ENCODE measurements at places on chromosomes 1 and 21. TPM values are rescaled to one million over a fixed set of nuclear protein-coding genes. Genes with fewer than 3 reads are reported as not detected.

DNA sequence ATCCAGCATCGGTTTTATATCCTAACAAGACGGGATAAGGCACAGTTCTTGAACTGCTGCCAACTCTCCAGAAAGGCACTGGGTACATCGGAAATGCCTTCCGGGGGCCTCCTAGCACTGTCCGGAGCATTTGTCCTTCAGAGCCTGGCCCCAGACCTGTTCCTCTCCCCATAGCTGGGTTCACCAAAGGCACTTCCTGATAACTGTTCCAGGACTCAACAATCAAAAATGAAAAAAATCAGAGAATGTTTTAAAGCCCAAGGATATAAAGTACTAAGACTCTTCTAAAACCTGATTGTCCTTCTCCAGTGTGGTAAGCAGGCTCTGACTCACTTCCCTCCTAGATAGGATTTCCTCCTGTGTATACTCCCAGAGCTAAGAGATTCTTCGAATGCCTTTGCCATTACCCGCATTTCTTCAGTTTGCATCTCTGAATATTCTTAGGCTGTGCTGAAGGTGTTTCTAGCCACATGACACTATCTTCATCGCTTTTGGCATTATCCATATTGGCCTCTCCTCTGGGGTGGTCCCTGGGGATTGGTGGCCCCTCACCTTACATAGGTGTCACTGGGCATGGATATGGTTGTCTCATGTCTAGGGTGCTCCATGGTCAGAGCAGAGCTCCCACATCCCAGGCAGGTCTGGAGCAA, 112.9 kb downstream of the ZBTB18 start:
- DNase-seq = peak; percentile 29

TRMT13 gene
- 6.0 TPM for polyA plus RNA-seq

TLR5 gene
- 0.46 TPM for polyA plus RNA-seq

CNIH3 gene
- polyA plus RNA-seq = 1.4 TPM

DNA sequence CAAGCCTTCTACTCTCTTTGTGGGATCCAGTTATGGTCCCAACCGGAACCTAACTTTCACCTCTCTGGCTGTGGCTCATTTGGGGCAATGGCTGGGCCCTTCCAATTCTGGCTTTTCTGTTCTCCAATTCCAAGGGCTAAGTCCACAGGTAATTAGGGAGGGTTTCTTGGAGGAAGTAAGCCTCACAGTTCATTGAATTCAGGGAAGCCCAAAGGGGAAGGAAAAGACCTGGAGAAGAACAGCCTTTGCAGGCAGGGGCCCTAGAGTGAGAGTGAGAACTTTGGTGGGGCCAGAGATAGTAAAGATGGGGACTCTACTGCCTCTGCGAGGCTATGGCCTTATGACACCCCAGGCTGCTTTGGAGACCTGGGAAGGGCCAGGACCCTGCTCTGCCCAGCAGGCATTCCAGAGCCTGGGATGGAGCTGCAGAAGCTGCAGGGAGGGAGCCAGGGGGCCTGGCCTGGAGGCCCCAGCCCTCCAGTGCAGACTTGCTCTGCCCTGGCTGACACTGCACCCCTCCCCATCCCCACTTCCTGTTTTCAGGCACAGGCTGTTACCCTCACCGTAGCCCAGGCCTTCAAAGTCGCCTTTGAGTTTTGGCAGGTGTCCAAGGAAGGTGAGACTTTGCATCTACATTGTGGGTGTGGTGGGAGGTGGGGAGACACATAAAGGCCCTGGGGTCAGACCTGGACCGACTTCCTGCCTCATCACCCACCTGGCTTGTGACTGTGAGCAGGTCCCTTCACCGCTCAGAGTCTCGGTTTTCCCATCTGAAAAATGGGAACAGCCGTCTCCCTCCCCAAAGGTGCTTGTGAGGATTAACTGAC, 18.9 kb downstream of the LDLRAP1 start:
- DNase-seq = peak; percentile 62

DNA sequence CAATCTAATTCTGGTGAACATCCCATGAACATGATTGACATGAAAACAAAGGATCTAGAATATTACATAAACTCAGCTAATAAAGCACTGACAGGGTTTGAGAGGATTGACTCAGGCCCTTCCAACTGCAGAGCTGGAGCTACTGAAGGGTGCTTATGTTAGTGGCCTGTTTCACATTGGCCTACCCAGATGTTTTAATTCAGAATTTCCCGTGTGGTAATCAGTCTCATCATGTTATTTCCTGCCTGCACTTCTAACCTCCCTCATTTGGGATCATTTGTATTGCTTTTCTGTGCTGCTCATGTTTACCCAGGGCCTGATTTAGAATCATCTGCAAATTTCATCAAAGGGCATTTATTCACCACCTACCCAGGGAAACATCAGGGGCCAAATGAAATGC, 270.3 kb downstream of the PLPP3 start:
- DNase-seq = no peak

CYP4A22 gene
- polyA plus RNA-seq = not detected

- no peak for DNase-seq
Observed at GRCh38 chr1:114154963-114155322, 1.3 kb upstream of the SYT6 start.

DNA sequence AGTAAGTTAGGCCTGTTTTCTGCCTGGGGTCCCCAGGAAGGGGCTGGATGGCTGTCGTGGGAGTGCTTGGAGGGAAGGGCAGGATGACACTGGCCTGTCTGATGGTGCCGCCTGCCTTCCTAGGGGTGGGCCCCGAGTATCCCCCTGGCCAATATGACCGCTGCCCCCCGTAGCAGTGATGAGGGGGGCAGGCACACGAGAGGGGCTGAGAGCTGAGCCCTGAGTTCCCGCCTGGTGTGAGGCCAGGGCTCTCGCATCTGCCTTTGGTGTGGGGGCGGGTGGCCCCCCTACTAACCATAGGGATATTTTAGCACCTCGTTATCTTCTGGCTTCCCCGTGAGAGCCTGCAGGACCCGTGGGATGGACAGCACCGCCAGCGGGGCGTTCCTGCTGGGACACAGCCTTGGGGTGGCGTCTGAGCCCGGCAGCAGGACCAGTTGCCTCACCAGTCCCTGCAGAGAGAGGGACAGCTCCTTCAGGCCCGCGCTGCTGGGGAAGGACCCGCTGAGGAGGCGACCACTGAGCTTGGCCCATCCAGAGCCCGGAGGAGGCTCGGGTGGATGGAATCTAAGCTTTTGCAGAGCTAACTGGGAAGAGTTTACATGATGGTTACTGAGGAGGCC, 10.4 kb downstream of the KRTAP10-1 start:
- DNase-seq = no peak

S1PR1 gene
- polyA plus RNA-seq = 11.6 TPM

GRCh38 chr1:219659005-219659600, 46.2 kb upstream of the ZC3H11B start:
- DNase-seq = peak; percentile 47

DNA sequence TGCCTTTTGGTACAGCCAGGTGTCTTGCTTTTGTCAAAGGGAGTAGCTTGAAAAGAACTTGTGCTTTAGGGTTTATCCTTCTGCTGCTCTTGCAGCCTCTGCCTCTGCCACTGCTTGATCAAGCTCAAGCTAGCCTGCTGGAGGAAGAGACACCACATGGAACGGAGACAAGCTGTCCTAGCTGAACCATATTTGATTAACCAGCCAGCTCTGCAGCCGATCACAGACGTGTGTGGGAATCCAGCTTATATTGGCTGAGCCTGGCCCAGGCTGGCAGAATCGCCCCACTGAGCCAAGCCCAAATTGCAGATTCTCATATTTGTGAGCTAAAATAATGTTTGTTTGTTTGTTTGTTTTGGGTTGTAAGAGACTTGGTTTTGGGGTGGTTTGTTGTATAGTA, 18.7 kb upstream of the FAM78B start:
- no peak for DNase-seq

DNA sequence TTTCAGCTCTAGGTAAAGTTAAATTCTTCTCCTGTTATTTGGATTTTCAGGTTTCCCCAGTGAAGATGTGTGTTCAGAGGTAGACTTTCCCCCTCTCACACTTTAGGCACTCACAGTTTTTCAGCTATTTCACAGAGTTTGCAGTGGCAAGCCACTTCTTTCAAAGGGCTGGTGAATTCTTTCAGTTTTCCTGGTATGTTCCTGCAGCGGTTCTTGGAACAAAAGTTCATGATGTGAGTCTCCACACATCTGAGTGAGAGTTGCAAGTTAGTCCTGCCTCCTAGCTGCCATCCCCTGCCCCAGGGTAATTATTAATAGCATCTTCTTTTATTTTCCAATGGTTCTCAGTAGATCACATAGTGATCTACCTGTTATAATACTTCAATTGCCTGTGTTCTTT, 27.3 kb upstream of the CD84 start:
- no peak for DNase-seq

- no peak for DNase-seq
Observed at GRCh38 chr1:222243902-222244301, 304.0 kb downstream of the HHIPL2 start.

RGS16 gene
- polyA plus RNA-seq = 1.9 TPM

- DNase-seq = no peak
Observed at GRCh38 chr21:18252256-18252655, 7.6 kb downstream of the CHODL start.

DNA sequence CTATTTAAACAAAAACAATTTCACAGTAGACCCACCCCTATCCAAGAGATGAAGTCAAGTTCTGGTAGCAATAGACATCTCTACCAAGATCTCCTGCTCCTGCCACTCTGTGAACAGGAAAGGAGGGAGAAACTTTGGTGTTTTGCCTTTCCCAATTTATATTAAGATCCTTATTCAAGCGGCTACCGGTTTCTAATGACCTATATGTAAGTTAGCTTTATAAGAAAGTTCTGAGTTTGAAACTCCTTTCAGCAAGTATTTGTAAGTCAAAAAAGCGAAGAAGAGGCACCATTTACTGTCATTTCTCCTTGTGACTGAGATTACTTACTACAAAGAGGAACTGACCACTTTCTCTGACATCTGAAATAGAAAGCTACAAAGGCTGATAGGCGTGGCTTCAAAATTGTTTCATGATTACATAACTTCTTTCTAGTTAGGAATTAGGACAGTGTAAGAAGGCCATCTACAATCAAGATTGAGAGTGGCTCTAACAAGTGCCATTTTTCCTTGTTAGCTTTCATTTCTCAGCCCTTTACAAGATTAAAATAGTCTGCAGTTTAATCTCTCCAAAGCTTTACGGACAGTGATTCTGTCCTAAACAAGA, at the start of gene MNDA:
Gene MNDA (plus strand): TSS at position 448 of the 604 bp plus-strand sequence. CDS start 10,803 bp downstream, outside the sequence.
- DNase-seq = peak; percentile 9

FTCD gene
- polyA plus RNA-seq = 0.25 TPM

- DNase-seq = no peak
Observed at GRCh38 chr1:180981596-180982387, 40.9 kb downstream of the STX6 start.

DNA sequence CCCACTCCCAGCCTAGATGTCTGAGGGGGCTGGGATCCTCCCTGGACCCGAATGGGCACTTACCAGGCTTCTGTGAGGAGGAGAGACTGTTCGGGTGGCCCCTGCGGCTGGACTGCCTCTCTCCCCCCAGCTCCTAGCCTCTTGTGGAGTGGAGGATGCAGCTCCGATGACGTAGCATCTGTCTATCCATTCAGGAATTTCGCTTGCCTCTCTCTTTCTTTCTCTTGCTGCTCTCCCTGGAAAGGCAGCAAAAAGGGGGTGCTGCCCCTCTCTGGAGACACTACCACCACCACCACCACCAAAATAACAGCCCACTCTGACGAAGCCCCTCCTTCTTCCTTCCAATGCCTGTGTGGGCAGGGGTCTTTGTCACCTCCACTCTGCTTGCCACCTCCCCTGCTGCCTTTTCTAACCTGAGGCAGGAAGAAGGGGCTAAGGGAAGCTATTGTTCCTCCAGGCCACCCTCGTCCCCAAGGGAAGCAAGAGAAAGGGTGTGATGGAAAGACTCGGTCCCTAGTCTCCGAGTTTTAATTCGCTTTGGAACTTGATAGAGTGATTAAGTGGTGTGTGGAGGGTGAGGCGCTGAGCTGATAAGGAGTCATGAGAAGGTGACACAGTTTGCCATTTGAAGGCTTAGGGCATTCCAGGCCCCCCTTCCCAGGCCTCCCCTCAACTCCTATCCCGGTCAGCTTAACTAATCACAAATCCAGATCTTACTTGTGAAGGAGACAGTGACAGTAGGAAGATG, 60.5 kb downstream of the RHBG start:
- DNase-seq = no peak

ATP6V1G3 gene
- not detected for polyA plus RNA-seq

KDF1 gene
- polyA plus RNA-seq = 15.3 TPM

DNA sequence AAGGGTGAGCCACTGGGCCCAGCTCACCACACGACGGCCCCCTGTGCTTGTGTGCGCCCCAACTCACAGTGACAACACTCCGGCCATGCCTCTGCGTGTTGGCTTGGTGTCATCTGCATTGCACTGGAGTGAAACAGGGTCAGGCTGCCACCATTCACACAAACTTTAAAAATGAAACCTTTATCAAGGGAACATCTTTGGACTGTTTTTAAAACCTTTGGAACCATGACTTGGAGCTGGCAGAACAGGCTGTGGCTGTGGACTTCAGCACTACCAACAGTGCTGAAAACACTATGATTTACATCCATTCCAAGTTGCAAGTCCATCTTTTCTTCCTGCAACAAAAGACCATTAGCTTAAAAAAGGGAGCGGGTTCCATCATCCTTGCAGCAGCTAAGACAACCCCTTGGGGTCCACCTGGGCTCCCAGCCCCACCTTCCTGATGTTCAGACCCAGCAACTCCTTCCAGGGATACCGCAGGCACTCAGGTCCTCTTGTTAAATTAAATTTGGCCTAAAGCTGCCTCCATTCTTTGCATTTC, 25.6 kb downstream of the POFUT2 start:
- DNase-seq = peak; percentile 10

RIMS3 gene
- polyA plus RNA-seq = 1.2 TPM

GRCh38 chr1:204127597-204128242, 24.1 kb downstream of the ETNK2 start:
- DNase-seq = peak; percentile 72

YY1AP1 gene
- 35.0 TPM for polyA plus RNA-seq

DCST1 gene
- 0.13 TPM for polyA plus RNA-seq

- DNase-seq = no peak
Observed at GRCh38 chr1:99872063-99872462, 21.9 kb downstream of the AGL start.

DNA sequence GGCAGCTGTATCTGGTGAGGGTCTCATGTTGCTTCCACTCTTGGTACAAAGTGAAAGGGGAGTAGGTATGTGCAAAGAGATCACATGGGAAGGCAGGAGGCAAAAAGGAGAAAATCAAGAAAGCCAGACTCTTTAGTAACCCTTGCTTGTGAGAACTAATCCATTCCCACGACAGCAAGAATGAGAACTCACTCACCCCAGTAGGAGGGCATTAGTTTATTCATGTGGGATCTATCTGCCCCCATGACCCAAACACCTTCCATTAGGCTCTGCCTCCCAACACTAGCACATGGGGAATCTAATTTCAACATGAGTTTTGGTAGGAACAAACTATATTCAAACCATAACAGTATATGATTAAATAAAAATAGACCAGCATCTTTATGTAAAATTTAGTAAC, 57.6 kb downstream of the ZNHIT6 start:
- DNase-seq = no peak

DNA sequence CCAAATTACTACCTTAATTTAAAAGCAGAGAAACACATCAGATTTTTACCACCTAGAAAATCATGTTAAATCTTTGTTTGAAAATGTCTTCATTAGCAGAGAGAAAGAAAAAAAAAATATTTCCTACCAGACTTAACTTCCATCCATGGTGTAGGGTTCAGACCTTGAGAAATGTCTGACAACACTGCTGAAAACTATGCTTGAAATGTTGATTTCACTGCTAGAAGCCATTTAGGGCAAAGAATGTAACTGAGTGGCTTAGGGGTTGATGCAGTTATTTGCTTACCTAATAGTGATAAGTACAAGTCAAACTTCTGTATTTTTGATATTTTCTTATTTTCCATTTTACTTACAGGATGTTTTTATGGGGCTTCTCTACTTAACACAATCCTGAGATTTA, 495.6 kb upstream of the NEGR1 start:
- no peak for DNase-seq
